A549 treated with GW870086 at 1 μM for 4 hours (cell line): ENCODE measurements at places on chromosomes 7 and 10. TPM values are rescaled to one million over a fixed set of nuclear protein-coding genes. Genes with fewer than 3 reads are reported as not detected.

The PRRT4 gene
- 0.29 to 0.50 TPM (median 0.41 TPM) in 5 replicates for total RNA-seq

The KLF14 gene
- 0.09 TPM in 1 of 5 replicates, not detected in the others for total RNA-seq

The HMX3 gene
- 0.19 TPM in 1 of 5 replicates, not detected in the others for total RNA-seq

The METTL27 gene
- 7.1 to 11.1 TPM (median 10.1 TPM) in 5 replicates for total RNA-seq

The GCK gene
- not detected in 5 replicates for total RNA-seq

The CDK1 gene
- 79.6 to 106 TPM (median 91.8 TPM) in 5 replicates for total RNA-seq

The OPN1SW gene
- total RNA-seq, result not detected in 5 replicates

The NUB1 gene
- total RNA-seq, result 33.5 to 39.6 TPM (median 38.7 TPM) in 5 replicates

The IDI2 gene
- total RNA-seq, result not detected in 5 replicates

The FAM25C gene
- 1.0 to 2.3 TPM (median 1.8 TPM) in 4 of 5 replicates, not detected in the other for total RNA-seq

The CYP26C1 gene
- total RNA-seq, result not detected in 5 replicates

The VAX1 gene
- 1.2 to 1.5 TPM (median 1.5 TPM) in 5 replicates for total RNA-seq

The CUZD1 gene
- 1.2 to 1.7 TPM (median 1.3 TPM) in 5 replicates for total RNA-seq

The AGBL3 gene
- total RNA-seq, result 0.55 to 1.5 TPM (median 0.60 TPM) in 5 replicates

The TMED4 gene
- total RNA-seq, result 47.7 to 55.0 TPM (median 53.9 TPM) in 5 replicates

The CFAP69 gene
- total RNA-seq, result 1.8 to 3.3 TPM (median 1.9 TPM) in 5 replicates

The MASTL gene
- 16.3 to 21.1 TPM (median 19.7 TPM) in 5 replicates for total RNA-seq

The TCERG1L gene
- not detected in 5 replicates for total RNA-seq

The ZNF853 gene
- 1.7 to 2.9 TPM (median 2.5 TPM) in 5 replicates for total RNA-seq

The RNF133 gene
- total RNA-seq, result not detected in 5 replicates

The PCDH15 gene
- not detected in 5 replicates for total RNA-seq

The IL6 gene
- 0.94 to 2.0 TPM (median 1.2 TPM) in 5 replicates for total RNA-seq

The SBDS gene
- 102 to 118 TPM (median 112 TPM) in 5 replicates for total RNA-seq

The FGL2 gene
- not detected in 5 replicates for total RNA-seq

The PNLIPRP1 gene
- not detected in 5 replicates for total RNA-seq

The CFAP43 gene
- total RNA-seq, result 0.16 to 0.36 TPM (median 0.23 TPM) in 5 replicates

The SYNPO2L gene
- total RNA-seq, result 0.07 TPM in 1 of 5 replicates, not detected in the others
